ENCODE measurements at places on chromosomes 4 and X.

DNA sequence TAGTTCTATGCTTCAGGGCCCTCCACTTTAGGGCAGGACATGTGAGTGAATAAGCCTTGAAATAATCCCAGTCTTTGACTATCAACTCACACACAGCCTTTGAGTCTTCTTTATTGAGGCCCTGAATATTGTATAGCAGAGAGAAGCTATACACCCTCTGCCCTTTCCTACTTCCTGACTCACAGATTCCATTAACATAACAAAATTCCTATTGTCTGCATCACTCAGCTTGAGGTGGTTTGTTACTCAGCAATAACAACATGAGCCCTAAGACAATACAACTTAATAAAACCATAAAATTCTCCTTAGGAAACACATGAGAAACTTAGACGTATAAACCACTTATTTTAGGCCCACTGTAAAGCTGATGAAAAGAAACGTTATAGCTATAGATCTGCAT lies 680.3 kb upstream of the DIAPH2 start:
- no peak for DNase-seq

- DNase-seq, result no peak
Measured at GRCh38 chrX:97330151-97330550, 446.4 kb downstream of the RPA4 start.

DNA sequence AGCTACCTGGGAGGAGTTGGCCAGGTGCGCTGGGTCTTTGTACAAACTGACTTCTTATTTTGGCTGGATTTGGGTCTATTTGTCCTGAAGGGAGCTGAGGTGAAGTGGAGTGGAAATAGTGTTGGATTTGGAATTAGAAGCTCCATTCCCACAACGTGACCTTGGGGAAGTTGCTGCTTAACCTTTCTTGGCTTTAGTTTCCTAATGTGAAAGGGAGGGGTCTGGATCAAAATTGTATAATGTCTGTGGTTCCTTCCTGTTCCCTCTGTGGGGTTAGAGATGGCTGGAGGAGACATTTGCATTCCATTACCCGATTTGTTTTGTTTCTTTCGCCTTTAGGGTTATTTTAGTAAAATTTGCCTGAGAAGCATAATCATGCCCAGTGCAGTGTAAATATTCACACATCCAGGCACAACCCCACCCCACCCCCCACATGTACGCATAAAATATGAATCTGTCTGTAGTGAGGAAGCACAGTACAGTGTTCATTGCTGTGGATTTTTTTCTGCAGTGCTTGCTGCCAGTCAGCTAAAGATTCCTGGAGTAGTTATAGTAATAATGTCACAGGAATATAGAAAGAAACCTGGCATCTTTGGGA lies 21.5 kb downstream of the JADE1 start:
- DNase-seq, result no peak

GRCh38 chrX:118717678-118718391 lies 9.6 kb upstream of the IL13RA1 start:
- no peak for DNase-seq

DNA sequence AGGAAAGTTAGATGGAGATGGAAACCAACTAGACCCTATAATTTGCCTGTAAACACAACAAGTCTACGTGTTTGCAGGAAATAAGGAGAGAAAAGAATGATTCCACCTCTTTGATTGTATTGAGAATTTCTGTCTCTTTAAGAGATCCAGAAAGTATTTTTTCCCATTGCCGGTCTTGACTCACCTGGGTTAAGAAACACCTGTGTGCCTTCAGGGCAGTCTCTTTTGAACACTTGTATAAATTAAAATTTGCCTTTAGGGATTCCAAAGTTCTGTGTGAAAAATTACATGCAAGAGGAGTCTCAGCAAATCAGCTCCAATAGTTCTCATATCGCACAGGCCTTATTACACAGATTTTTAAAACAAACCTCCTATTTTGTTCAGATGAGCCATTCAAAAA lies 46.0 kb upstream of the SMAD1 start:
- no peak for DNase-seq

- no peak for DNase-seq
Measured at GRCh38 chr4:35163168-35163567, 1081.1 kb downstream of the ARAP2 start.

GRCh38 chr4:156298230-156298629 lies 344.6 kb upstream of the CTSO start:
- no peak for DNase-seq

All from activated CD8-positive, alpha-beta memory T cell treated with anti-CD3 and anti-CD28 coated beads, Interleukin-2, amount 50 U/mL, for 4 hours (primary cell).